CD4-positive, alpha-beta T cell treated with Interleukin-6 for 4 hours (primary cell): ENCODE measurements at places on chromosomes 7 and 10.

DNA sequence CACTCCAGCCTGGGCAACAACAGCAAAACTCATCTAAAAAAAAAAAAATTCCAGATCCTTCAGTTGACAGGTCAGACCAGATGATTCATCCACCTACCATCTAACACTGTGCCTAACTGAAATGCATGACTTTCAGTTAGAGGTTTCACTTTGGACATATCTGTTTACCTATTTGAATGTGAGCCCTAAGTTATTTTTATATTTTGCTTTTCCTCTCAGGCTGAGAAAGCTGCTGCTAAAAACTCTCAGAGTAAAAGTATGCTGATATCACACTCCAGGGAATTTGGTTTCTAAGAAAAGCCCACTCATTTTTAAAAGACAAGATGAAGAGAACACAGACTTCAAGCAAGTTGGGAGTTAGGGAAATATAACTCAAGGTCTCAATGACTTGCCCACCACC is 126.0 kb downstream of the SGMS1 start:
- no peak for DNase-seq

DNA sequence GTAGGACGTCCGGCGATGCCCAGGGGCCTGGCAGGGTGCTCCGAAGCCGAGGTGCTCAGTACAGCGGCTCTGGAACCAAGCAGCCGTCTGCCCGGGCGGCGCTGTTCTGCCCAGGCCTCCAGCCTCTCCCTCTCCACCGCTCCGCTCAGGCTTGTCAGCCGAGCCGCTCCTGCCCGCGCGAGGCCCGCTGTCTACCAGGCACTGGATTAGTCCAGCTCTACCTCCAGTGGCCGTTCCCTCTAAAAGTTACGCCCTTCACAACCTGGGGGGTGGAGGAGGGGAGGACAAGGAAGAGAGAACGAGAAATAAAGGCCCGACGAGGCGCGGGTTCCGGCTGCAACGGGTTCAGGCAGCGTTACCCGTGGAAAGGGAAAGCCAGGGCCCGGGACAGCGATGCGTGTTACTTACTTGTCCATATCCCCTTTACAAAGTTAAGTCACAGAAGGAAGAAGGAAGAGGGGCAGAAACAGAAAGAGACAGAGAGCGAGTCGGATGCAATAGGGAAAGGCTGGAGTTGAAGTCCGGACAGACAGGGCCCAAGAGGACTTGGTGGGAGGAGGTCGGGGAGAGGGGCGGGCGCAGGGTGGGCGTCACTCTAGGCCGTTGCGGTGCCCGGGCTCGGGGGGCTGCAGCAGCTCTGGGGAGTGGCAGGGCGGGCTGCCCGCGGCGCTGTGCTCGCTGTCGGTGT is 2.8 kb downstream of the SP8 start:
- DNase-seq: no peak

- no peak for DNase-seq
Measured at GRCh38 chr7:80040335-80040734, 94.3 kb upstream of the GNAI1 start.

DNA sequence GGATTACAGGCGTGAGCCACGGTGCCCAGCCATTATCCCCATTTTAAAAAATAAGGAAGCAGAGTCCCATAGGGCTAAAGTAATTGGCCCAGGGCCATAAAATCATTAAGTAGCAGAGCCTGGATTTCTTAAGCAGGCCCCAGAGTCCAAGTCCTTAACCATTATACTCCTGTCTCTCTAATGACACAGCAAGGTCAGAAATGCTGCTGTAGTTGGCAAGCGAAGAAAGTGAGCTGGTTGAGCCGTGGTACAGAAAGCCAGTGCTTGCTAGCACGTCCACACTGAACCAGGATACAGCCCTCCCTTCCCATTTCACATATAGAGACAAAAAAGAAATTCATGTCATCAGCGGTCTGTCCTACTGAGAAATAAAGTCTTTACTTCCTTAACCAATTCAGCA is 562.7 kb downstream of the GALNT17 start:
- no peak for DNase-seq

GRCh38 chr7:46220066-46220630 is 299.1 kb upstream of the IGFBP3 start:
- no peak for DNase-seq

GRCh38 chr7:71972534-71972933 is 439.6 kb downstream of the CALN1 start:
- no peak for DNase-seq

DNA sequence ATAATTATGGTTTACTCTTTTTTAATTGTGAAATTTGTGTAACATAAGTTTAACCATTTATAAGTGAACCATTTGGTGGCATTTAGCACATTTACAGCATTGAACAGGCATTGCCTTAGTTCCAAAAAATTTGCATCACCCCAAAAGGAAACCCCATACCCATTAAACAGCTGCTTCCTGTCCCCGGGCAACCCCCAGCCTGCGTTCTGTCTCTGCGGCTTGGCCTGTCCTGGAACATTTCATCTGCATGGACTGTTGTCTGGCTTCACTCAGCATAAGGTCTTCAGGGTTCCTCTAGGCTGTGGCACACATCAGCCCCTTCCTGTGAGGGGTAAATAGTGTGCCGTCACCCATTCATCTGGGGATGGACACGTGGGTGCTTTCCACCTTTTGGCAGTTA is 6.9 kb downstream of the RET start:
- no peak for DNase-seq

DNA sequence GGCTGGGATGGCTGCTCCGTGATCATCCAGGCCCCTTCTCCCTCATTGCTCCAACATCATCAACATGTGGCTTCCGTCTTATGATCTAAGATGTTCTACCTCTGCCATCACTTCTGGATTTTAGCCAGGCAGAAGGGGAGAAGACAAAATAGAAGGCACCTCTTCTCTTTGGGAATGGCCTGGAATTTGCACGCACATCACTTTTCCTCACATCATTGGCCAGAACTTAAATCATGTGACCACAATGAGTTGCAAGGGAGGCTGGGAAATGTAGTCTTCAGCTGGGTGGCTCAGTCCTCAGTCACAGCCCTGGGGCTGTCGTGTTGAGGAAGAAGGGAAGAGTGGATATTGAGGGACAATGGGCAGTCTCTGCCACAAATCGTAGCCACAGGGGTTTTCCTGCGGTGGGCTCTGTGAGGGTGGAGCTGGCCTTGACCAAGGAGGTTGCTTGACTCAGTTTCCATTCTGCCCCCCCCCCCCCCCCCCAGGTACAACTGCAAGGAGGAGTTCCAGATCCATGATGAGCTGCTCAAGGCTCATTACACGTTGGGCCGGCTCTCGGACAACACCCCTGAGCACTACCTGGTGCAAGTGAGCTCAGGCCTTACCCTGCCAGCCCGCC is 50.3 kb downstream of the PALD1 start:
- DNase-seq: no peak

DNA sequence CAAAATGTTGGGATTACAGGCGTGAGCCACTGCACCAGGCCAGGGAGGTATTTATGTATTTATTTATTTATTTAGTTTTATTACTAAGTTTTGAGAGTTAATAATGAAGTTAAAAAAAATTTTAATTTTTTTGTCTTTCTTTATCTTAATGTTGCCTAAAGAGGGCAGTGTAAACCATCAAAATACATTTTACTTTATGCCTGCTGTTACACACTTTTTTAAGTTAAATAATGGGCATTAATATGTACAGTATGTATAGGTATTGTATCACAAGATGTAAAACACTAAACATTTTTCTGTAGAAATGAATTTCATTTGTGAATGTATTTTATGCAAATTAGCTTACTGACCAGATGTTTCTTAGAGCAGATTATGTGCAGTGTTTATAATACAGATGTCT is 129.4 kb downstream of the AASS start:
- DNase-seq: no peak

DNA sequence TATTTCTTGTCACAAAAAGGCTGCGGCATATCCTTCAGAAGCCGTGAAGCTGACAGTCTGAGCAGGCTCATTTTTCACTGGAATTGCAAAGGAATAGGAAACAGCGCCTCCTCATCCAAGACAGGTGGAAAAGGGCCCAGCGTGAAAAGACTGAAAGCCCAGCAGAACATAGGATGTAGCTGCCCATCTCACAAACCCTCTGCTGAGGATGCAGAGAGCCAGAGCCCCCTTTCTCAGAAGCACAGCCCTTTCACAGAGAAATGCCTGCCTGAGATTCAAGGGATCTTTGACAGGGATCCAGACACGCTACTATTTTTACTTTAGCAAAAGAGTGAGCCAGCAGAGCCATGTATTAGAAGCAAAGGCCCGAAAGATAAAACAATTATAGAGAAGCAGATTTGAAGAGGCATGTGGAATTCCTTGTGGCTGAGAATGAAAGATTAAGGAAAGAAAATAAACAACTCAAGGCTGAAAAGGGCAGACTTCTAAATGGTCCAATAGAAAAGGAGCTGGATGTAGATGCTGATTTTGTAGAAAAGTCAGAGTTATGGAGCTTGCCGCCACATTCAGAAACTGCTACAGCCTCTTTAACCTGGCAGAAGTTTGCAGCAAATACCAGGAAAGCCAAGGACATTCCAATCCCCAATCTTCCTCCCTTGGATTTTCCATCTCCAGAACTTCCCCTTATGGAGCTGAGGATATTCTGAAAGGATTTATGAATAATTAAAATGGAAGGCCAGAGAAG is 36.9 kb downstream of the GDI2 start:
- no peak for DNase-seq
